Brain (organoid and tissue), 16 donors: ENCODE measurements at places on chromosomes 12 and 14.

GRCh38 chr14:20848955-20849570 is 42.1 kb upstream of the RNASE3 start:
- DNase-seq, result no peak

- DNase-seq, result no peak
Observed at GRCh38 chr14:76531821-76532318, 155.9 kb downstream of the ESRRB start.

DNA sequence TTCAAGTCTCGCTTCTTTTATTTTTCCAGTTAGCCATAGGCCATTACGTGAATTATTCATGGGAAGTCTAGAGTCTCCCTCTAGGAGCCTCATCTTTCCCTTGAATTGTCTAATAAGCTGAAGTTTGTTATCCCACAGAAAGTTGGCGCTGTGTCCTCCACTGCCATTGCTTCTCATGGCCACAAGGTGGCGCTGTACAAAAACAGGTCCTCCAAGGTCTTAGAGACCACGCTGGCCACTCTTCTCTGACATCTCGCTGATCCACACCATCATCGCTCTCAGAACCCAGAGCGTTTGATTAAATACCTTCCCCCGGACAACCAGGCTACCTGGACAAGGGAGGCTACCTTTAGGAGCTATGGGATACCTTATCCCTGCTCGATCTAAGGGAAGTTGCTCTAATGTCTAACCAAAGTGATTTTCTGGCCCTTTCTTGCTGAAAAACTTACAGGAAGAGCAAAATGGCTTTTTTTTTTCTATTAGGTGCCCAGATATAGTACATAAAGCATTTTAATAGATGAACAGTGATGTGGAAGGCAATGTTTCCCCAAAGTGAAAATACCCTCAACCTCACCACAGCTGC is 110.0 kb downstream of the CCDC60 start:
- no peak for DNase-seq

- peak; percentile 57 for DNase-seq
Observed at GRCh38 chr12:128554546-128555304, 269.0 kb downstream of the SLC15A4 start.

- DNase-seq, result no peak
Observed at GRCh38 chr12:69484428-69484827, 14.2 kb downstream of the FRS2 start.

DNA sequence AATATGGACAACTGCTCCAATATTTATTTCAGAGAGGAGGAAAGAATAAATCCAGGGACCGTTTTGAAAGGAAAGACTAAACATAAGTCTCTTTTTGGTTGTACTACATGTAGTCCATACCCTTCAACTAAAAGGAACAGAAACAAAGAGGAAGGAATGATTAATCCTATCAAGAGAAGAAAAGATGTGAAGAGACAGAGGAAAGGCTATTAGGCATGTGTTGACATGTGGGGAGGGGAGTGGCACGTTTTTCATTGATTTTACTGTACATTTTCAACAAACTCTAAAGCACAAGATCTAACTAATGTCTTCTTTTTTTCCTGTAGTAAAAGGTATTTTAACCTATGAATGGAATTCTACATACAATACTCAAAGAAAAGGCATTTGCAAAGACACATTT is 85.6 kb downstream of the NAV3 start:
- DNase-seq, result no peak

DNA sequence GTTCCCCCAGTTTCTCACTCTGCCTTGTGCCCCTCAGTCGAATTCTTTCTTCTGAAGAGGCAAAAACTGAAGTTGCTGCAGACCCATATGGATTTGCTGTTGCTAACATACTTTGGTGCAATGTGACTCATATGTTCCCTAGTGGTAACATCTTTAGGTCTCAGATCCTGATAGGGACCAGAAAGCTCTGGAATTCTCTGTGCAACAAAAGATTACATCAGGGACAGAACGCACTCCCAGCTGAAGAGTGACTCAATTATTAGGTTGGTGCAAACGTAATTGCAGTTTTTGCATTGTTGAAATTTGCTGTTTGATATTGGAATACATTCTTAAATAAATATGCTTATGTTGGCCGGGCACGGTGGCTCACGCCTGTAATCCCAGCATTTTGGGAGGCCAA is 8.2 kb upstream of the DHRS2 start:
- no peak for DNase-seq

- no peak for DNase-seq
Observed at GRCh38 chr12:24797901-24798300, 151.0 kb downstream of the BCAT1 start.
